PC-3 (cell line): ENCODE measurements at places on chromosomes 1 and 21. TPM values are rescaled to one million over a fixed set of nuclear protein-coding genes. Genes with fewer than 3 reads are reported as not detected.

DNA sequence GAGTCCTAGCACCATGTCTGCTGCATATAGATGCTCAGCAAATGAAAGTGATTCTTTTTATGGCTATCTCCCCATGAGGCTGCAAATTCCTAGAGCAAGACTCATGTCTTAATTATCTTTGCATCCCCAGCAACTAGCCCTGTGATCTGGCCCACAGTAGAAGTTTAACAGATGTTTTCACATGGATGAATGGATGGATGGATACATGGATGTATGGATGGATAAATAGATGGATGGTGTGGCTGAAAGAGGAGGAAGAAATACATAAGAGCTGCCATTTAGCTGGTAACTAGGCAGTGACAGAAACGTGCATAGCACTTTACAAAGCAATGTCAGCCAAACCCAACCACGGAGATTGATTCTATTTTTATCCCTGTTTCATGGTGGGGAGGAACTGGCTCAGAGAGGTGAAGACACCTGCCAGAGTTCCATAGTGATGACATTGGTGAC, 32.7 kb upstream of the ZBTB40 start:
- no peaks in the 10 kb centered on the region for H3K27me3 ChIP-seq
- H3K27ac ChIP-seq: no peak overlapping the region
- H3K36me3 ChIP-seq: no peaks in the 10 kb centered on the region
- DNase-seq: no peak

DNA sequence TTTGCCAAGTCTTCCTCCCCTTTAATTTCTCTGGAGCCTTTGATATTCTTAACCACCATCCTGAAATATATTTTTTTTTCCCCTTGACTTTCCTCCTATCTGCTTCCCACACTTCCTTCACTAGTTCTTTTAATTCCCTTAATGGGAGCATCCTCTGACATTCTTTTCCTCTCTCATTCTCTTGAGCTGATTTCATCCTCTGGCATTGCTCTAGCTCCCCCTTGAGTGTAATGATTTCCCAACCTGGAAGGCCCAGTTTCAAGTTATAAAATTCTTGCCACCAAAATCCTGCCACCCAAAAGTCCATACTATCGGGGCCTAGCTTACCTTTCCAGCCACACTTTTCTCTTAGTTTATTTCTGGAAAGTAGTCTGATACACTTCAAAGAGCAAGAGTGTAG, 39.5 kb upstream of the UBE2U start:
- H3K27ac ChIP-seq: no peak overlapping the region
- no peaks in the 10 kb centered on the region for H3K4me1 ChIP-seq
- no peaks in the 10 kb centered on the region for H3K36me3 ChIP-seq
- no peak overlapping the region for H3K4me3 ChIP-seq
- peak; percentile 44 for DNase-seq
- H3K27me3 ChIP-seq: no peaks in the 10 kb centered on the region

GRCh38 chr1:6435129-6435528, 10.6 kb downstream of the ESPN start:
- peaks cover 13% of the 10 kb centered on the region for H3K4me1 ChIP-seq
- H3K27ac ChIP-seq: no peak overlapping the region
- H3K4me3 ChIP-seq: no peak overlapping the region
- no peaks in the 10 kb centered on the region for H3K27me3 ChIP-seq

GRCh38 chr1:111054656-111055055, 85.2 kb downstream of the DRAM2 start:
- H3K27ac ChIP-seq: no peak overlapping the region
- no peaks in the 10 kb centered on the region; the same call in 1 of the 2 replicates for H3K27me3 ChIP-seq
- no peak overlapping the region for H3K4me3 ChIP-seq
- no peaks in the 10 kb centered on the region for H3K4me1 ChIP-seq
- DNase-seq: no peak
- H3K36me3 ChIP-seq: no peaks in the 10 kb centered on the region

GRCh38 chr1:214354440-214355148, 73.6 kb downstream of the SMYD2 start:
- H3K27ac ChIP-seq: no peak overlapping the region
- no peak for DNase-seq
- peaks cover 23% of the 10 kb centered on the region; the same call in 1 of the 2 replicates for H3K36me3 ChIP-seq
- H3K4me3 ChIP-seq: no peak overlapping the region
- H3K4me1 ChIP-seq: no peaks in the 10 kb centered on the region

- H3K4me1 ChIP-seq: no peaks in the 10 kb centered on the region
- no peak overlapping the region for H3K4me3 ChIP-seq
- no peaks in the 10 kb centered on the region for H3K27me3 ChIP-seq
- no peak for DNase-seq
- H3K27ac ChIP-seq: no peak overlapping the region
These were observed 70.7 kb downstream of the PLPPR4 start for GRCh38 chr1:99334991-99335390.

DNA sequence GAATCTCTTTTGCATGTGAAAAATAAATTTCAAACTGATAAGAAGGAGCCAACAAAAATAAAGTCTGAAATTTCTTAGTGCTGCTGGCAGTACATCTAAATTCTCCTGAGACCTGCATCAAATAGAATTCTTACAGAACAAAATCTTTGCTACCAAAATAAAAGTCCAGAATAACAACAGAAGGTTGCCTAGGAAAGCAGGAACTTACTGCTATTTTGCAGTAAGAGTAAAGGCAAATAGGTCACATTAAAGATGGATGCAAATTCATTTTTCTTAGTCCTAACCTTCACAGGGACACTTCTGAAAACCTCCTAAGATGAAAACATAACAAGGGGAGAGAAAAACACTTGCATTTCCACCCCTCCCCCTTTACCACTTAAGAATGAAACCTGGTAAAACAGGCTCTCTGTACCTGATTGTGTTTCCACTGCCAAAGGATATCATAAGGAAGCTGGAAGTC, 59.0 kb downstream of the RUSC1 start:
- H3K27ac ChIP-seq: no peak overlapping the region
- H3K4me3 ChIP-seq: no peak overlapping the region
- H3K4me1 ChIP-seq: no peaks in the 10 kb centered on the region
- DNase-seq: peak; percentile 10
- no peaks in the 10 kb centered on the region for H3K27me3 ChIP-seq

GRCh38 chr1:9700340-9700739, 48.8 kb downstream of the PIK3CD start:
- peak overlapping the region; percentile 61 for H3K27ac ChIP-seq
- no peaks in the 10 kb centered on the region for H3K27me3 ChIP-seq
- peak overlapping the region; percentile 9; the same call in 1 of the 2 replicates for H3K4me3 ChIP-seq
- H3K36me3 ChIP-seq: no peaks in the 10 kb centered on the region
- peak; percentile 93 for DNase-seq

- no peaks in the 10 kb centered on the region for H3K27me3 ChIP-seq
- H3K36me3 ChIP-seq: no peaks in the 10 kb centered on the region
- DNase-seq: no peak
- H3K4me3 ChIP-seq: no peak overlapping the region
- H3K27ac ChIP-seq: no peak overlapping the region
These were observed 104.2 kb upstream of the GCLM start for GRCh38 chr1:94013367-94013878.

DNA sequence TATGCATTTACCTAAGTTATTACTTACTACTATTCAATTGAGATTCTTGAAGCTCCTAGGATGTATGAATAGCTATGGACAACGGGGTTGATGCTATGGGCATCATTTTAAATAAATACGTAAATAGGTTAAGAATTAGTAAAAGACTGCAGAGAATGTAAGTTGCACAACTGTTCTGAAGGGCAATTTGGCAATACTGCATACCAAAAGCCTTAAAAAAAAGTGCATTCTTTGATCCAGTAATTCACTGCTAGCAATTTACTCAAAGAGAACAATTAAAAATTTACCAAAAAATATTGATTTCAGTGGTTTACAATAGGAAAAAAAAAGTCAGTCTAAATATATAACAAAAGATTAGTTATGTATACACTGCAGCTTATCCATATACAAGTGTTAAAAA, 3.5 kb downstream of the ARPC5 start:
- peaks cover 38% of the 10 kb centered on the region for H3K4me1 ChIP-seq
- peak overlapping the region; percentile 93 for H3K4me3 ChIP-seq
- H3K36me3 ChIP-seq: peaks cover 30% of the 10 kb centered on the region

DNA sequence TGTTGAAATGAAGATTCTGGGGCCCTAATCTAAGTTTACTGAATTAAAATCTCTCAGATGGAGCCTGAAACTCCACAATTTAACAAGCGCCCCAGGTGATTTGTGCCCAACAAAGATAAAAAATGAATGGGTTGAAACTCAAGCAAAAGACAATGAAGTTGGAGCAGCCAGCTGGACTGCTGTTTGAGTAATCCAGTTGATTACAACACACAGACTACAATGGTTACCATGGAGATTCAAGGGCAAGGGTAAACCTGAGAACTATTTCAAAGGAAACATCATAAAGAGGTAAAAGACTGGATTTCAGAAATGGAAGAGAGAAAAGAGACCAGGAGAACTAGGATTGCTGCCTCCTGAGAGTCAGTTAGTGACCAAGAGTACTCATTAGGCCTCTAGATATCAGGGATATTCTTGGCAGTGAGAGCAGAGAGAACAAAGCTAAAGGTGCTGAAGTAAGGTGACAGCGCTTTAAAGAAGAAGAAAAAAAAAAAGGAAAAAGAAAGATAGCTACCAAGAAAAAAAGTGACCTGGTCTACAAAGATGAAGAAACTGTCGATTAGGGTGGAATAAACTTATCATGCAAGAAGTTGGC, 44.5 kb downstream of the LRRC53 start:
- peak; percentile 44 for DNase-seq
- peaks cover 9% of the 10 kb centered on the region; the same call in 1 of the 2 replicates for H3K4me1 ChIP-seq
- no peaks in the 10 kb centered on the region for H3K36me3 ChIP-seq
- H3K27me3 ChIP-seq: peaks cover 29% of the 10 kb centered on the region
- no peak overlapping the region for H3K4me3 ChIP-seq

- no peak overlapping the region for H3K4me3 ChIP-seq
- H3K36me3 ChIP-seq: no peaks in the 10 kb centered on the region
- H3K4me1 ChIP-seq: no peaks in the 10 kb centered on the region
- H3K27me3 ChIP-seq: peaks cover 8% of the 10 kb centered on the region; the same call in 1 of the 2 replicates
These were observed 8.2 kb downstream of the TNN start for GRCh38 chr1:175075572-175076568.

GRCh38 chr1:189496768-189497167, 980.9 kb downstream of the BRINP3 start:
- H3K27me3 ChIP-seq: no peaks in the 10 kb centered on the region
- no peak overlapping the region for H3K4me3 ChIP-seq
- no peak overlapping the region for H3K27ac ChIP-seq
- H3K36me3 ChIP-seq: no peaks in the 10 kb centered on the region

DNA sequence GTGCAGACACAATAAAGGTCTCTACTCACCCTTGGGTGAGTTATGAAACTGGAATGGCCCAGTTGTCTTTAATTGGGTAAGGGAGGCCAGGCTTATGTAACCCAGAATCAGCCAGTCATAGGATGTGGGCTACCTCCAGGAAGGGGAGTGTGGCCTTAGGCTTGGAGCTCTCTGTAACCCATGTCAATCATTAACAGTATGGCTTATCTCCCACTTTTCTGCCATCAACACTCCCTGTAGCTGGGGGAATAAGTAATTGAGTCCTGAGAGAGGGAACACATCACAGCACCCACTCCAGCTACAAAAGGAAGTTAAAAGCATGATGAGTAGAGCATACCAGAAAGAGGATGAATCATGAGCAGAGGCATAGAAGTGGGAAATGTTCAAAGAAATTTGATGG, 327.0 kb upstream of the DUSP10 start:
- no peaks in the 10 kb centered on the region for H3K27me3 ChIP-seq
- peak overlapping the region; percentile 8; the same call in 1 of the 2 replicates for H3K27ac ChIP-seq
- DNase-seq: peak; percentile 53
- H3K36me3 ChIP-seq: no peaks in the 10 kb centered on the region
- no peak overlapping the region for H3K4me3 ChIP-seq

GRCh38 chr1:233664253-233664652, 50.3 kb downstream of the KCNK1 start:
- no peaks in the 10 kb centered on the region for H3K27me3 ChIP-seq
- no peak overlapping the region for H3K27ac ChIP-seq
- H3K4me3 ChIP-seq: no peak overlapping the region
- DNase-seq: no peak
- peaks cover 2% of the 10 kb centered on the region; the same call in 1 of the 2 replicates for H3K36me3 ChIP-seq

DNA sequence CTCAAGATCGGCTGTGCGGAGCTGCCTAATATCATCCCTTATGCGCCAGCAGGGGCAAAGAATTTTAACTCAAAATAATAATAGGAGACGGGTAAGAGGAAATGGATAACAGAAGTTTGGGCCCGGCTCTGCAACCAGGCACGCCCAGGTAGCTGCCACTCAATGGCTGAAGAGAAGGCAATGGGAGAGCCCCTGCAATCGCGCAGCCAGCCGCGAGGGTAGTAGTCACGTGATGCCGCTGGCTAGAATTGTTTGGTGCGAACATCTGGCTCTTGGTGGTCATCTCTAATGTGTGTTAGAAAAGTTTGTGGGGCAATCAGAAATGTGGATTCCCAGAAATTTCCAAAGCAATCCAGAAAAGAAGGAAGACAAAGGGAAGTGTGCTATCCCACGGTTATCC, 12.3 kb downstream of the BARHL2 start:
- no peak overlapping the region for H3K4me3 ChIP-seq
- H3K27ac ChIP-seq: no peak overlapping the region
- H3K27me3 ChIP-seq: peaks cover 75% of the 10 kb centered on the region
- no peak for DNase-seq
- no peaks in the 10 kb centered on the region for H3K4me1 ChIP-seq

GRCh38 chr1:31099293-31100032, 33.9 kb upstream of the PUM1 start:
- no peaks in the 10 kb centered on the region for H3K27me3 ChIP-seq
- no peak for DNase-seq
- H3K36me3 ChIP-seq: no peaks in the 10 kb centered on the region
- peaks cover 20% of the 10 kb centered on the region for H3K4me1 ChIP-seq

DNA sequence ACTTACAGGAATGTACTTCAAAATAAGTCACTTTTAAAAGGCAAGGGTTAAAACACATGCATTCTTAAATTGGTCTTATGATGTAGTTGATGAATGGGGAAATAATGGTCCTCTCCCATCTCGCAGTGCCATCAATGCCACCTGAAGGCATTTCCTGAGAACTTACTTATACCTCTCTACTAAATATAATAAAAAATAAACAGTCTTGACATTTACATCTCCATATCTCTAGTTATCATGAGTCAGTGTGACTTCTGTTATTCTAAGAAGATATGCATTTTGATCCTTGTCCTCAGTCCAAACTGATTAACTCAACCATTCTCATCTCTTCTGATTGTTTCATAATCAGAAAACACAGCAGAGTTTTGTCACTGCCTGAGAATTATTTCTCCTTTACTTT, 253.9 kb downstream of the USH2A start:
- no peak overlapping the region for H3K4me3 ChIP-seq
- DNase-seq: no peak
- no peaks in the 10 kb centered on the region for H3K4me1 ChIP-seq
- H3K27ac ChIP-seq: no peak overlapping the region
- peaks cover 63% of the 10 kb centered on the region for H3K27me3 ChIP-seq

AKR7A3 gene
- total RNA-seq: 0.40 and 1.2 TPM in 2 replicates

PODN gene
- total RNA-seq: not detected in 2 replicates

KMO gene
- 0.29 and 1.2 TPM in 2 replicates for total RNA-seq

TATDN3 gene
- 8.8 and 12.7 TPM in 2 replicates for total RNA-seq

IKBKE gene
- 27.0 and 28.3 TPM in 2 replicates for total RNA-seq

SLC1A7 gene
- total RNA-seq: 0.23 and 0.26 TPM in 2 replicates

HSD3B1 gene
- not detected in 2 replicates for total RNA-seq

TOR1AIP2 gene
- 28.9 and 29.6 TPM in 2 replicates for total RNA-seq

SPRR5 gene
- total RNA-seq: not detected in 2 replicates

TRIM58 gene
- 22.7 and 46.9 TPM in 2 replicates for total RNA-seq

PLA2G2F gene
- 0.18 TPM in 1 of 2 replicates, not detected in the other for total RNA-seq

OR2T2 gene
- total RNA-seq: not detected in 2 replicates

FHL3 gene
- 3.6 and 6.3 TPM in 2 replicates for total RNA-seq

FGR gene
- not detected in 2 replicates for total RNA-seq

FMO1 gene
- not detected in 2 replicates for total RNA-seq

OLIG2 gene
- not detected in 2 replicates for total RNA-seq
